Hindlimb muscle (tissue), 1 donor: ENCODE measurements at places on chromosomes 1 and 21. TPM values are rescaled to one million over a fixed set of nuclear protein-coding genes. Genes with fewer than 3 reads are reported as not detected.

DNA sequence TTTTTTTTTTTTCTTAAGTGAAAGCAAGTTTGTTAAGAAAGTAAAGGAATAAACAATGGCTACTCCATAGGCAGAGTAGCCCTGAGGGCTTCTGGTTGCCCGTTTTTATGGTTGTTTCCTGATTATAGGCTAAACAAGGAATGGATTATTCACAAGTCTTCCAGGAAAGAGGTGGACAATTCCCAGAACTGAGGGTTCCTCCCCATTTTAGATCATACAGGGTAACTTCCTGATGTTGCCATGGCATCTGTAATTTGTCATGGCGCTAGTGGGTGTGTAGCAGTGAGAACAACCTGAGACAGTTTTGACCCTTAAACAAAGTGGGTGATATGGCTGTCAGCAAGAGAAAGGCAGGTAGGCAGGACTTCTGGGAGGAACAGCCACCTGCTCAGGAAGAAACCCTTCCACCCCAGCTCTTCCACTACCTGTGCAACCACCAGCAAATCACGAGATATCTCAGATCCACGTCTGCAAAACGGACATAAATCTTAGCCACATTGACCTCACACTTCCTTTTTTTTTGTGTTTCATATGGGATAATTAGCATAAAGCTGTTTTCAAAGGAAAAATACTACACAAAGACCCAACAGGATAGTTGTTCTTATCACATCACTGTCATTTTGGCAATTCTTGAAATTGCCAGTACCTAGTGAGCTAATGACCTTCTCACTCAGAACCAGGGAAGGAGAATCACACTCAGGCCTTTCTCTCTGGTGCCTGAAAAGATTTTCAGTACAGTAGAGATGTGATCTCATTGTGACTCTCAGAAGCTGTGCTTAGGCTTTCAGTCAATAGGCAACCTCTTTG lies 34.8 kb upstream of the DUSP10 start:
- DNase-seq: no peak

DNA sequence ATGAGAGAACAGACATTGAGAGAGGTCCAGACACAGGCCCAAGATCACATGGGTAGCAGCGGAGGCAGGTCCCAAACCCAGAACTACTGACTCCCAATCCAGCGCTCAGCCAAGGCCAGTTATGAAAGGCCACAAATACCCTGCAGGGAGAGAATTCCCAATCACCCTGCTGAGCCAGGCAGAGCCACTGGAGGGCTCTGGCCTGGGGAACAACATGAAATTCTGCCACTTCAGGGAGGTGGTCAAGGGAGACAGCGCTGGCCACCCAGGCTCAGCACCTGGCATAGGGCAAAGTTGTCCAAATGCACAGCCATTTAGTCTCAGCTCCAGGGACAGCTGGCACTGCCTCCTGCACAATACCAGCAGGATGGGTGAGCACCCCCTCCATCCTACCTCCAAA lies 27.5 kb downstream of the SLC9A1 start:
- no peak for DNase-seq

DNA sequence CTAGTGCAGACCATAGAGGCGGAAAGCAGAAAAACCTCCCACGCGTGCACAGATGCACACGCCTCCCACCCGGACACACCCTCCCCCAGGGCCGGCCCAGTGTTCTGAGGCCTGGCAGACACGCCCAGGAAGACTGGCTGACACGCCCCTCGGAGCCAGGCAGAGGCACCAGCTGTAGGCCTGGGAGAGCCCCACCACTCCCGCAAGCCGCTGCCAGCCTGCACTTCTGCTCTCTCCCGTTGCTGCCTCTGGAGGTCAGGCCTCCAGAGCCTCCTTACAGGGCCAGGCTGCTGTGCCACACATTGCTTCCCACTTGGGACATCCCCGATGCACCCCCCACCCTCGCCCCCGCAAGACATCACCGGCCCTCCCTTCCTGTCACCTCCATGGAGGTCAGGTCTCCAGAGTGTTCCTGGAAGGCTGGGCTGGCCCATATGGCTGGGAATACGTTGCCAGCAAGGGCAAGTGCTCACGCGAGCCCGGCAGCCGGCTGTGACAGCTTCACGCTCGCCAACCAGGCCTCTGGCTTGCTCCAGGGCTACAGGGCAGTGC lies 40.4 kb downstream of the CASZ1 start:
- no peak for DNase-seq

- DNase-seq: no peak
These were observed 421.5 kb downstream of the KIF26B start for GRCh38 chr1:245576323-245576722.

GRCh38 chr1:162021124-162021523 lies 2.5 kb downstream of the OLFML2B start:
- no peak for DNase-seq

Gene WNT9A
- polyA plus RNA-seq: 11.3 TPM

GRCh38 chr1:55634516-55634915 lies 419.4 kb upstream of the USP24 start:
- DNase-seq: no peak

Gene DNALI1
- 9.7 TPM for polyA plus RNA-seq

GRCh38 chr1:208139434-208140045 lies 104.6 kb downstream of the PLXNA2 start:
- DNase-seq: no peak

DNA sequence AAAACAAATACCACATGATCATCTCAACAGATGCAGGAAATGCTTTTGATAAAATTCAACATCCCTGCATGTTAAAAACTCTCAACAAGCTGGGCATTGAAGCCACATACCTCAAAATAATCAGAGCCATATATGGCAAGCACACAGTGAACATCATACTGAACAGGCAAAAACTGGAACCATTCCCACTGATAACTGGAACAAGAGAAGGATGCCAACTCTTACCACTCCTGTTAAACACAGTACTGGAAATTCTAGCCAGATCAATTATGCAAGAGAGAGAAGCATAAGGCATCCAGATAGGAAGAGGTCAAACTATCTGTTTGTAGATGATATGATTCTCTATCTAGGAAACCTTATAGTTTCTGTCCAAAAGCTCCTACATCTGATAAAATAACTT lies 91.6 kb downstream of the DNAH14 start:
- DNase-seq: no peak

DNA sequence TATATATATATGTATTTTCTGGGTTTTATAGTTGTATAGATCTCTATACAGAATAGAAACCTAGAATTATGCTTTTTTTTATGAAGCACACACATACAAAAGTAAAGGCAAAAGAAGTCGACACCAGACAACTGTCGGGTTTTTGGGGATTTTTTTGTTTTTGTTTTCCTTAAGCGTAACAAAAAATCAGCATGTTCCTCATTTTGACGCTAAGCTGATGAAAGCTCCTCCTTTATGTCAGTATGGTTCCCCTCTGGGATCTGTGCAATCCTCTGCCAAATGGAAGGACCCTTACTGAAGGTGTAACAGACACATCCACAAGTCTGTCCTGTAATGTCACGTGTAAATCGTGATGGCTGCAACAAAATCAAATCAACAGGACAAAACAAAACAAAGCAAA lies 226.2 kb downstream of the RHOU start:
- DNase-seq: no peak

DNA sequence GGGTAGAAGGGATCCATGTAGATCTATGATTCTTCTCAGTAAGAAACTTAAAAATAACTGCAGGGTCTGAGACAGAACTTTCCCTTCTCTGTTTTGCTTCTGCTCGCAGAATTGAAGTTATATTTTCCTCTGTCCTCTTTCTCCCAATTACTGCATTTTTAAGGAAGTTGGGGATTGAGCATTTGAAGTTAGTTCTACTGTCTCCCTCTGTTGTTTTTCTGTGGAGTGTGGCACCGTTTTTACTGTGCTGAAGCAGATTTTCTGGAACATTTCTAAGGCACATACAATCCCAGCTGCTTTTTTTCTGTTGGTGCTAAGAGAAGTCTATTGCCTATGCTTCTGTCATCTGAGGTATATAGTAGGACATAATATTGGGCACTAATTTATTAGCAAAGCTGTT lies 43.3 kb downstream of the RASAL2 start:
- peak; percentile 8 for DNase-seq

DNA sequence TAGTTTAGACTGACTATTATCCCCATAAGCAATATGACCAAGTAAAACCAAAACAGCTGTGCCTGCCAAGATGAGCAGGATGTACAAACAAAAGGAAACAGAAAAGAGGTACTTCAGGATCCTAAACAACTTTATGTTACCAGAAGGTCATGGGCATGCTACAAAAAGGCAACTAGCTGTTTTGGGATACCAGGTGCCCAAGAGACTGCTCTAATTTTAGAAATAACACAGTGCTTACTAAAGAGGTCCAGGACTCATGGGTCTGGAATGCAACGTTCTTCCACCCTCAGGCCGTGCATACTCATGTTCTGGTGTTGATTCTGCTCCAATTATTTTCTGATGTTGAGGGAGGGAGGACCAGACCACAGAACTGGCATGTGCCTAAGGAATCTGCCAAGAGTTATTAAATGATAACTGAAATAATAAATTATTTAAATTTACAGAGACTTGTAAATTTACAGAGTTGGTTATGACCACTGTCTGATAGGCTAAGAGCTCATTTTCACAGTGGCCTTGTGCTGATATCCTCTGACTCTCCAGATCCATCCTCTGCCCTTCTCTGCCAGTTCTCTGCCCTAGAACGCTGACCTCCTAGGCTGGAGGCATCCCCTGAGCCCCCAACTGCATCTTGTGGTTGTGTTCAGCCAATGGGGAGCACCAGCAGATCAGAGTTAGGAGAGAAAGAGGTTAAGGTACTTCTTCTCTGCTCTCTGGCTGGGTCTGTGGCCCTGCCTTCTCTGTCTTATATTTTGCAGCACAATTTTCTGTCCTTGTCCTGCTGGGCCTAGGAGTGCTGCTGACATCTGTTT lies 37.7 kb upstream of the BCL10 start:
- no peak for DNase-seq

Gene POLR3GL
- 40.6 TPM for polyA plus RNA-seq

GRCh38 chr1:213989002-213989855 lies 1.5 kb downstream of the PROX1 start:
- DNase-seq: no peak

- DNase-seq: no peak
These were observed 9.4 kb downstream of the TMEM35B start for GRCh38 chr1:34975771-34976170.

GRCh38 chr1:225461533-225462428 lies 33.9 kb upstream of the LBR start:
- no peak for DNase-seq

Gene RBP7
- 5.7 TPM for polyA plus RNA-seq

- no peak for DNase-seq
These were observed 50.2 kb upstream of the WASF2 start for GRCh38 chr1:27539901-27540861.

Gene FOXO6
- 15.0 TPM for polyA plus RNA-seq

Gene NEK7
- polyA plus RNA-seq: 37.2 TPM

Gene CHAF1B
- polyA plus RNA-seq: 4.5 TPM

DNA sequence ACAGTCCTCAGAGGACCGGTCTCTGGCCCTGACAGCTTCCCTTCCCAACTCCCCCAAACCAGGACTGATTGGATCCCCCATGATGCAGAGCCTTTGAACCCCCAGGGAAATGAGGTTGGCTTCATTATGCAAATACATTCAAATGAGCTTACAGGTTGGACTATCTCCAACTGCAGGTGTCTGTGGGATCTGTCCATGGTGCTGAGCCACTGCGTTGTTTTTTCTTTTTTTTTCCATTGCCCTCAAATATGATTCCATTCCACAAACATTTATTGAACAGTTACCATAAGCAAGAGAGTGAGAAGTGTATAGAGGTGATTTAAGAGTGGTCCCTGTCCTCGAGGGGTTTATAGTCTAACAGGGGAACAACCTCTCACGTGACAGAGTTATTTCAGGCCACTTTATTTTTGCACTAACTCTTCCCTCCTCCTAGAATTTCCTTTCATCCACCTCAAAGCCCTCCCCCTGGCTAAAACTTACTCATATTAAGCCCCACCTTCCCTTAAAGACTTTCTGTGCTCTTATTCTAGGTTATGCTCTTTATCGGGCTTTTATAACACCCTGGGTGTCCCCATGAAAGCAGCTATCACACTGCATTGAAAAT lies 21.9 kb downstream of the DLGAP3 start:
- DNase-seq: no peak

Gene AMIGO1
- polyA plus RNA-seq: 14.8 TPM

DNA sequence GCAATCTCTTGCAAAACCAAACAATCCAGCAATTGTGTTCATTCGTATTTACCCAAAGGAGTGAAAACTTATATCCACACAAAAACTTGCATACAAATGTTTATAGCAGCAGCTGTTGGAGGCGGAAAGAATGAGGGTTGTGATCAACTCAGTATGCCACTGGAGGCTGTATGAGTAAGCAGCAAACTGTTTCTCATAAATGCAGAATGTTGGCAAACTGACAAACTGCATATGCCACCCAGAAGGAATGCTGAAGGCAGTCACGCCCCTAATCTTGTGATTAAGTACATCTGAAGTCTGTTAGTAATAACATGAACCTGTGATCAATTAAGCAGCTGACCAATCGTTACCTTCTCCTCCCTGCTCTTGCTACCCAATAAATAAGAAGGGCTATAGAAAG lies 60.5 kb upstream of the CR2 start:
- DNase-seq: no peak
